ENCODE measurements at places on chromosomes 4 and X.

- DNase-seq, result no peak
Observed at GRCh38 chr4:176357359-176358082, 37.8 kb downstream of the SPCS3 start.

DNA sequence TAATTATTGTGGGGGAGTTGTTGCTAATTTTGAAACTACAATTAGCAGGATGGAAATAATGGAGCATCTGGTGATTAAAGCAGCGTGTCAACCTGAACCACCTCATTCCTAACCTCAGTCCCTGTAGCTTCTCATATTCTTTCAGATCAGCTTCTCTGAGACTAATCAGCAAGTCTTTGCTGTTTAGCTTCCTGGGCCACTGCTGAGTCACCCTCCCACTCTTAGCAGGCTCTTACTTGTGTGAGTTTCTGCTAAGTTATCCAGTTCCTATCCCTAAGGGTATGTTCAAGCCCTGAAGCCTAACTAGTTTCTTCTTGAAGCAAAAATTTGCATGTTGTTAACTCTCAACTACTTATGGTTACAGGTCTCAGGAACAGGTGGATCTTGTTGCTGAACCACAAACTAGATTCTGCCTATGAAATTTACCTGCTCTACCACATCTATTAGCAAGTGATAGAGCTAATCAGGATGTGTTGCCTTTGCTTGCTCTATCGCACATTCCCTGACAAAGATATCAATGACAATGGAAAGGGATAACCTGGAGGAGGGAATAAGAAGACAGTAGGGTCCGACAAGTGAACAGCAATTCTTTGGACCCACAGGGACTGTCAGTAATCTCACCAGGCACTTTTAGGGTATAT lies 134.2 kb downstream of the EIF4E start:
- DNase-seq, result no peak

DNA sequence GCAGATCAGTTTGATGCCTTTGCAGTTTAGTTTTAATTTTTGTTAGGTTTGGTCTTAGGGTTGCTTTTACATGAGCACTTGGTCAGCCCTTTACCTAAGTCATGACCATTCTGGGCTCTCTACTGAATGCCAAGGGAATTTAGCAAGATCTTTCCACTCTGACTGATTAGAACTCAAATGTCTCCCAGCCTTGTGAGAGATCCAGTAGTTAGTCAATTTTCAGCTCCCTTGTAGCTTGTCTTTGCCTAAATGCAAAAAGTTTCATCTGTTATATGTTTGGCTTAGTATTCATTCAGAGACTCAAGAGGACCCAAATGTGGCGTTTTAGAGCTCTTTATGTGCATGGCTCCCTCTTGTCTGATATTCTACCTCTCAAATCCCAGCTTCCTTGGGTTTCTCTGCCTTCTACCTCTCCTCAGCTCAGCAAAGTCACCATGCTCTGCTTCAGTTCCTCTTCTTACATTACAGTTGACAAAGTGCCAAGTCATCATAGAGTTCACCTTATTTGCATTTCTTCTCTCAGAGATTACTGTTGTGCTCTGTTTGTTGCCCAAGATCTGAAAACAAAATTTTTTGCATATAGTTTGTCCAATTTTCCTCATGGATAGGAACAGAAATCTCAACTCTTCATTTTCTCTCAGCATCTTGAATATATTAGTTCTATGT lies 17.5 kb upstream of the JAKMIP1 start:
- DNase-seq, result no peak

GRCh38 chrX:41133551-41133950 lies 48.3 kb downstream of the USP9X start:
- no peak for DNase-seq

- DNase-seq, result no peak
Observed at GRCh38 chrX:147950352-147950751, 30.8 kb upstream of the FMR1NB start.

- DNase-seq, result no peak
Observed at GRCh38 chr4:158962393-158962792, 140.5 kb upstream of the RAPGEF2 start.

DNA sequence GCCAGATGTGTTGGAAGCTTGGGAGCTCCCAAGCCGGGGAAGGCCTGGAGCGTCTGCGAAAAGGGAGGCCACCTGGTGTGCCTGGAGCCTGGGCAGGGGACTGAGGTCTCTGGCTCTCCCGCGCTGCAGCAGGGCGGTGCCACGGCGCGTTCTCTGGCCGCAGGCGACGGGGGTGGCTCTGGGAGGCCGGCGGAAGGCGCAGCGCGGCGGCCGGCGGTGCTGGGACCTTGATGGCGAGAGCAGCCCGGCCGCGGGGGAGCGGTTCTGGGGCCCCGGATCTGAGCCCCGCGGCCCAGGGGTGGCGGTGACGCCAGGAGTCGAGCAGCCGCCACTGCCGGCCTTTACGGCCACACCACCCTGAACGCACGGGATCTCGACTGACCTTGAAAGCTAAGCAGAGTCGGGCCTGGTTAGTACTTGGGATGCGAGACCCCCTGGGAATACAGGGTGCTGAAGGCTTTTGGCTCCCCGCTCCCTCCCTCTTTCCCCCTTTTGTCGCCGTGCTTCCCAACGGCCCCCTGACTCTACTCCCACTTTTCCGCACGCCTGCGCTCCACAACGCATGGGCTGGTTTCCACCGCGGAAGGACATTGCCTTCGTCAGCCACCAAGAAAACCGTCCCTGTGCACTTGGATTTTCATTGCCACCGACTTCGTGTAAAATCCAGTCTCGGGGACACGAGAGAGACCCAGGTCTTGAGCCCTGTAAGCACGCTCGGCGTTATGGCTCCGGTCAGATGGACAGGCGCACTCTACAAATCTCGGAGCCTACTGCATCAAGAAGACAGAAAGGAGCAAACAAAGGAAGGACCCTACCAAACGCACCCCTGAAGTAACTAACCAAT lies 9.5 kb downstream of the FRG2 start:
- no peak for DNase-seq

DNA sequence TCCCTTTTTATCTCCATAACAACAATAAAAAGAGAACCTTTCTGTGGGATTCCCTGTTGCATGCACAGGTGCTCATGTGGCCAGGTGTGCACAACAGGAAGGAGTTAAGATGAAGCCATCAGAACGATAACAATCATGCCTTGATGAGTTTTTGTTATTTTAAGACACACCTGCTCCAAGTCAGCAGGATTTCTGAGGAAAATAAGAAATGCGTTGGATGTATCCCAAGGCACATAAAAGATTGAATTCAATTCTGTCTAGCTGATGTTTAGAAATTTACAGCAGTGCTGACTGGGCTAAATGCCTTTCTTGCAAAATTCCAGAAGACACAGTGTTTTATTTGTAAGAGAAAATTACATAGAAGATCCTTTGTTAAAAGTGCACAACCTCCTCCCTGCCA lies 1678.2 kb downstream of the ARAP2 start:
- DNase-seq, result no peak

DNA sequence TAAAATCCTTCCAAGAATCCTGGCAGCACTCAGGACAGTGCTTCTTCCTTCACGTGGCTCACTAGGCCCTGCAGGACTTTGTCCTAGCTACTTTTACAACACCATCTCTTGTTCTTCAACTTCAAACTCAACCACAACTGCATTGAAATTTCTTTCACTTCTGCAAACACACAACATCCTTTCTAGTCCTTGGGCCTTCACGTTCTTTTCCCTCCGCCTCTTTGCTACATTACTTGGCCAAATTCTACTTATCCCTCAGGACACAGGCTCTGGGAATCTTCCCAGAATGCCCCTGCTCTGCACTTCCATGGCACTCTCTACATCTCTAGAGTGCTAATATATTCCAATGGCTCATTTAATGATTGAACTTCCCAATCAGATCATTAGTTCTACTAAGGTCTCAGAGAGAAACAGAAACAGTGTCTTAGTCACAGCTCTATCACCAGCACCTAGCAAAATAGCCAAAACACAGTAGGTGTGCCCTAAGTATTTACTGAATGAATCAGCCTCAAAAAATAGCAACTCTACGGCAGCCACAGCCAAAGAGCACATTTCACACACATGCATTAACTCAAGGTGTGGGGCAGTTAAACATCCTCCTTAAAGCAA lies 73.3 kb downstream of the MANBA start:
- no peak for DNase-seq

DNA sequence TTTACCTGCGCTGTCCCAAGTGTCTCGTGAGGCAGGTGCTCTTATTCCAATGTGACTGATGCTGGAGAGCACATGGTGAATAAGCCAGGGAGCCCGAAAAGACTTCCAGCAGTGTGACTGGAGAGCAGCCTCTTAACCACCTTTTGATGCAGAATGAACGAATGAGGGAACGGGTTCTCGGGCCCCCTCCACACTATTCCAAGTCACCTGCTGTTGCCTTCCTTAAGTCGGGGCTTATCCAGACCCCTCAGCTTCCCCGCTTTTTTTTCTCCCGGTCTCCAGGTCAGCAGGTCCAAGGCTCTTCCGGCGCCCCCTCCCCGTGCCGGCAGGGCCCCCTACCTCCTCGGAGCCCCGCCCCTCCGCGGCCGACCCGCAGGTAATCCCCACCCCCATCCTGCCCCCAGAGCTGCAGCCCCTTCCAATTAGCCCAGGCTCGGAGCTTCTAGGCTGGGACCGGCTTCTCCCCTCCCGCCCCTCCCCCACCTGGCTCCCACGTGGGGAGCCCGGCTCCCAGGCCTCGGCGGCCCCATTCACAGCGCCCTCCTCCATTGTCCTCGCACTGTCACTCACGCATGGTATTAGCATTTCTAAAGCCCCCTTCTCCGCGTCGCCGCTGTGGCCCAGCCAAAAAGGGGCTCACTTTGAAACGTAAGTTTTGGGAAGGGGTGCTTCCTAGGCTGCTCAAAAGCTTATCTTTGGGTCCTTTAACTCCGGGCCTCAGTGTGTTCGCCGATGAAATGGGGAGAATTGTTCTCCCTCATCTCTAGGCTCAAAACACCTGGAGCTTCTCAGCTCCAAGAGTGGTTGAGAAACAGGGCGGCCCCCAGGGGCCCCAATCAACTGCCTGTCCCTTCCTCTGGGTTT lies 56.2 kb upstream of the PJA1 start:
- DNase-seq, result no peak

- no peak for DNase-seq
Observed at GRCh38 chr4:78578674-78579425, 27.3 kb downstream of the ANXA3 start.

DNA sequence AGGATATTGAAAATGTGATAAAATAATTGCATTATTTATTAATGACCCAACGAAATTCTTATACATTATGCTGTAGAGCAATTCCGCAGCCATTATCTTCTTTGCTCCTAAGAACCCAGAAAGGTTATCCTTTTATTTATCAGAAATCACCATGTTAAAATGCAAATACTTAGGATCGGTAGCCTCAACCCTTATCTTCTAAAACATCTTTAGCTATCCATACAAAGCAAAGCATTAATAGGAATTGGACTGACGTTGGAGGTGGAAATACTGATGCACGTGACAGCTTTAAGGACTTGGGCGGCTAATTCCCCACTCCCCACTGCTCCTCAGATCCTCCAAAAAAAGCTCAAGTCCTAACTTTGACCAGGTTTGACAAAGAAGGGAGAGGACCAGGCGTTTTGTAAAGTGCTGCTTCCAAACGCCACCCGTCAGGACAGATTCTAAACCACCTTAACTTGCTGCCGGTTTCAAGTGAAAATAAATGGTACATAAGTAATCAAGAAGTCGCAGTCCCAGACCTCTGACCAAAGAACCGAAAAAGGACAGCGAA lies 539 bp upstream of the SPCS3 start:
- DNase-seq, result no peak

DNA sequence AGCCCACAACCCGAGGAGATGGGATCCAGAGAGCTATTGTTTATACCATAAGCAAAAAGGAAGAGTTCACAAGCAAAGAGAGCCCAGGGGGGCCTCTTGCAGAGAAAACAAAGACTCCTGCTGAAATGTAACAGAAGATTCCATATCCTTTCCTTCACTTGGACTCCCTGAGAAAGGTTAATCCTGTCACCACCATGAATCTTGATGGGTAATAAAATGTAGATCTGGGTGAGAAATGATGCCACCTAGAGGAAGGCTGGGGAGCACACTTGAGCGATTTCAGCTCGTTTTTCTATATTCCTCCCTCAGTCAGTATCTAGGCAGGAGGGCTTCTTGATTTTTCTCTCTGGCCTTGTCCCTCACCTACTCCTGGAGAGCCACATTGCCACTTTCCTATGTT lies 10.2 kb upstream of the KCNE5 start:
- no peak for DNase-seq

DNA sequence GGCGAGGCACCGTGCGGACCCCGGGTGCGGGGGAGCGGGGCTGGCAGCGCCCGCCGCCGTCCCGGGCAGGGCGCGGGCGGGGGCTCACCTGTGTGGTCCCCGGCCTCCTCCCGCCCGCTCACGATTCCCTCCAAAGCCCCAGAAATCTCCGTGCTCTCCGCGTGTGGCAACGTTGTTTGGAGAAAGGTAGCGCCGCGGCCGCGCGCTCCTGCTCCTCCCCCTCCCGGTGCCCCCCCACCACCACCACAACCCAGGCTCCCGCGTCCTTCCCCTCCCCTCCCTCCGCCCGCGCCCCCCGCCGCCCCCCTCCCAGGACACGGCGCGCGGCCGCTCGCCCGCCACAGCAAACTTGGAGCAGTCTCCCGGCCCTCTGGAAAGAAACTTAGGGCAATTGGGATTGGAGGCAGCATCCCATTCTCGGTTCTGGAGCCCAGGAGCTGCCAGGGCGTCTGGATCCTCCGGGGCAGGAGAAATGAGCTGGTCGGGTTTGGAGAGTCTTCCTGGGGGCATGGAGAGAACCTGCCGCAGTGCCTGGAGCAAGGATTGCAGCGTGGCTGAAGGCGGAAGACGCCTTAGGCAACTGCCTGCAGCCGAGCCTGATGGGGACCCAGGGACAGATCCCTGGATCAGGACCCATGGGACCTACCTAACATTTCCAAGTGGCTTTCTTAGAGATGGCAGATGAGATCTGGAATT lies 855 bp downstream of the KLF3 start:
- DNase-seq, result peak; percentile 52

DNA sequence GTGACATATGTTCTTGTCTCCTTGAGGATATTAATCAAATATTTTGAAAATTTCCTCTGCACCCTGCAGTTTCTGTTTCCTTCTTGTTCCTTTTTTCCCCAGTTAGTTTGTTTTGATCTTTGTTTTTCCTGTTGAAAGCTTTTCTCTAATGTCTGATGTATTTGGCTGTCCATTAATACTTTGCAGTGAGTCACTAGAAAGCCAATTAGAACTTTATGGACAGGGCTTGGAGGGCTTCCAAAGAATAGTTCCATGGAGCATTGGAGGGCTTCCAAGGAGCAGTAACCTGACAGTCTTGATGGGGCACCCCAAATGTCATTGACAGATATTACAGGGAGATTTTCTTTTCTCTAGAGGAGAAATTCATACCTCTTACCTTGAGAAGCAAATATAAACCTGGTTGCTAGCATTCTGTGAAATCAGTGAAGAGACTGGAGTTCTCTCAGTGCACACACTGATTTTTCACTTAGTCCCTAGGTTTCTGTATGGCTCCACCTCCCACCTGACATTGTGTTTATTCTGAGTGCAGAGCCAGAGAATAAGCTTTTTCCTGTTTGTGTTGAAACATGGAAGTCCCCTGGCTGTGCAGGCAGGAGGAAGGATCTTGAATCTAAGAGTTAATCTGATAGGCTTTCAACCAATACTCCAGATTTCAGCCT lies 26.5 kb downstream of the SPARCL1 start:
- no peak for DNase-seq

- no peak for DNase-seq
Observed at GRCh38 chr4:13093170-13093569, 391.0 kb downstream of the RAB28 start.
